Astrocyte of the hippocampus (primary cell): ENCODE measurements at places on chromosomes 16 and 17.

DNA sequence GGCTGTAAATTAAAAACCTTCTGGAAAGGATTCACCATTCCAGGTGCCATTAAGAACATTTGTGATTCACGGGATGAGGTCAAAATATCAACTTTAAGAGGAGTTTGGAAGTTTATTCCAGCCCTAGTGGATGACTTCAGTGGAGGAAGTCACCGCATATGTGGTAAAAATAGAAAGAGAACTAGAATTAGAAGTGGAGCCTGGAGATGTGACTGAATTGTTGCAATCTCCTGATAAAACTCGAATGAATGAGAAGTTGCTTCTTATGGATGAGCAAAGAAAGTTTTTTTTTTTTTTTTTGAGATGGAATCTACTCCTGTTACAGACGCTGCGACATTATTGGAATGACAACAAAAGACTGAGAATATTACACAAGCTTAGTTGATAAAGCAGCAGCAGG is 26.7 kb downstream of the CCL4 start:
- DNase-seq, result no peak

DNA sequence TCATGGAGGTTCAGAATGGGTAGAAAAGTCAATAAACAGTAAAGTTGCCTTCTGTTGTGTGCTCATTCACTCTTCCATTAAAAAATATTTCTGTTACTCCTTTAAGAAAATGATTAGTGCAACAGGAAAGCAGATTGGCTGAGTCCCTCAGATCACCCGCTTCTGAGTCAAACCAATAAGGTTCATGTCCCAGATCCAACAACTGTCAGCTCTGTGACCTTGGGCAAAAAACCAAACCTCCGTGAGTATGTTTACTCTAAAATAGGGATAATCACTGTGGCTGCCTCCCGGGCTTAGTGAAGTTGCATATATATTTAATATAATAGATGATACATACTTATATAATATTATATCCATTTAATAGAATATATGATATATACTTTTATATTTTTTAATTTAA is 698.5 kb upstream of the RBFOX1 start:
- DNase-seq, result no peak

- DNase-seq, result peak; percentile 44
Measured at GRCh38 chr17:52419229-52419641, 260.7 kb upstream of the CA10 start.

GRCh38 chr17:66564992-66565465 is 262.6 kb downstream of the PRKCA start:
- DNase-seq, result no peak

- DNase-seq, result no peak
Measured at GRCh38 chr17:36854982-36855381, 82.3 kb upstream of the LHX1 start.
